ENCODE measurements at places on chromosomes 11 and 22.

GRCh38 chr11:82673631-82674030 is 60.0 kb downstream of the FAM181B start:
- no peak for DNase-seq

DNA sequence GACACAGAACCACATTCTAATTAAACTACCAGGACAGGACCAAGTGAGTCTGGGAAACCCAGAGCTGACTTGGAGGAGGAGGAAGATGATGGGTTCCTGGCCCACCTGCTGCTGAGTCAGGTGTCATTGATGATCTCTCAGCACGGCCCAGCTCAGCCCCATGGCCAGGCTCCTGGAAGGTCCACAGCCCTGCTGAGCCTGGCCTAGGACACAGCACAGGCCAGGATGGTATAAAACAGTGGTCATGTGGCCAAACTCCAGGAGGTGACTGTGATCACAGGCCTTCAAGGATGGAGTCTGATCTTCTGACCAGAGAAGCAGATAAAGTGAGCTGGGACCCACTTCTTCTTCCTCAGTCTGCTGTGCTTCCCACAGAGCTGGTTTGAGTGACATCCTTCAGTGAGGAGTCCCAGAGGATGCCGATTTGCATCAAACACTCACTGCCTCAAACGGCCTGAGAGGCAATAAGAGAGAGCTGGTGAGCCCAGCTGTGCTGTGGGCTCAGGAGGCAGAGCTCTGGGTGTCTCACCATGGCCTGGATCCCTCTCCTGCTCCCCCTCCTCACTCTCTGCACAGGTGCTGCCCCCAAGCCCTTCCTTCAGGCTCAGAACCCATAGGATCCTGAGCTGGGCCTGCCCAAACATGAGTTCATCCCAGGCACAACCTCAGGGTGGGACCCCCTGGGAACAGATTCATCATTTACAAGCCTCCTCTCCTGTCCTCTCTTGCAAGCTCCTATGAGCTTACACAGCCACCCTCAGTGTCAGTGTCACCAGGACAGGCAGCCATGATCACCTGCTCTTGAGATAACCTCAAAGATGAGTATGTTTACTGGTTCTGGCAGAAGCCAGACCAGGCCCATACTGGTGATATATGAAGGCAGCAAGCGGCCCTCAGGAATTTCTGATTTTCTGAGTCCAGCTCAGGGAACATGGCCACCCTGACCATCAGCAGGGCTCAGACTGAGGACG is 37.7 kb upstream of the IGLL5 start:
- DNase-seq = no peak

DNA sequence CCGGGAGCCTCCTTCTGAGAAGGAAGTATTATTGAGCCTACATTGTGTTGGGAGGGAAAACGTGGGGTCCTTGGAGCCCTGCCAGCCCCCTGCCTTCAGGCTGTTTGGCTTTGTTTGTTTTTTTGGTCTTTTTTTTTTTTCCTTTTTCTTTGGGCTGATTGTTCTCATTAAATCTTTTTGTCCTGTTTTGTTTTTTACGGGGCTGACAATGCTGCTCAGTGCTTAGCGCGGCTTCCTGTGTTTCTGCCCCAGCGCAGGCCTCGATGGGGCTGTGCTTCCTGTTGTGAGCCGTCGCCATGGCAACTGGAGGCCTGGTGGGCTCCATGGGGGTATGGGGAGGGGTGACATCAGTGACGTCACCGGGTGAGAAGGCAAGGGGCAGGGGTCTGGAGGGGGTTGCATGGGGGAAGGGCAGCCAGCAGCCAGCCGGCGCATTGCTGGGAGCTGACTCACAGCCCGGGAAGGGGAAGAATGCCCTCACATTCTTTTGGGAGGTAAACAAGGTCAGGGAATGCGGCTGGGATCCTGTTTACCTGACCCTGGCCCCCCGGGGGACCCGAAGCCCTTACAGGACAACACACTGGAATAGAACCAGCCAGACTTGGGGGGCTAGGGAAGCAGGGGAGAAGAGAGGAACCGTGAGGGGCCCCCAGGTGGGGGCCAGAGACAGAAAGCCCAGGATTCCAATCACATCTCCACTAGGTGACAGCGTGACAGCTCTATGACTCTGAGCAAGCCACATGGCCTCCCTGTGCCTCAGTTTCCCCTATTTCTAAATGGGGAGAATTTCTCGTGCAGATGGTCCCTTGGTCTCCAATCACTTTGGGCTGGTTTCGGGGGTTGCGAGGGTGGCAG is 22.2 kb upstream of the CBX7 start:
- DNase-seq = peak; percentile 29

DNA sequence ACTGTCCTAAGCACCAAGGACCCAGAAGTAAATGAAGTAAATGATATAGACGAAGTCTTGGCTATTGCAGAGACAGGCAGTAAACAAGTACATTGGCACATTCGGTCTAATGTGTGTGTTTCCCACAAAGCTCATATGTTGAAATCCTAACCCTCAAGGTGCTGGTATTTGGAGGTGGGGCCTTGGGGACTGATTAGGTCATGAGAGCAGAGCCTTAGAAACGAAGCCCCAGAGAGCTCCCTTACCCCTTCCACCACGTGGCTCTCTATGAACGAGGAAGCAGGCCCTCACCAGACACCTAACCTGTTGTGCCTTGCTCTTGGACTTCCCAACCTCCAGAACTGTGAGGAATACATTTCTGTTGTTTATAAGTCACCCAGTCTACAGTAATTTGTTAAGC is 14.9 kb downstream of the CLMP start:
- no peak for DNase-seq

GRCh38 chr11:113397212-113397611 is 9.6 kb downstream of the ANKK1 start:
- no peak for DNase-seq

- no peak for DNase-seq
Measured at GRCh38 chr11:78957476-78958245, 383.0 kb upstream of the NARS2 start.
